Effector CD4-positive, alpha-beta T cell (primary cell): ENCODE measurements at places on chromosomes 5 and 9.

DNA sequence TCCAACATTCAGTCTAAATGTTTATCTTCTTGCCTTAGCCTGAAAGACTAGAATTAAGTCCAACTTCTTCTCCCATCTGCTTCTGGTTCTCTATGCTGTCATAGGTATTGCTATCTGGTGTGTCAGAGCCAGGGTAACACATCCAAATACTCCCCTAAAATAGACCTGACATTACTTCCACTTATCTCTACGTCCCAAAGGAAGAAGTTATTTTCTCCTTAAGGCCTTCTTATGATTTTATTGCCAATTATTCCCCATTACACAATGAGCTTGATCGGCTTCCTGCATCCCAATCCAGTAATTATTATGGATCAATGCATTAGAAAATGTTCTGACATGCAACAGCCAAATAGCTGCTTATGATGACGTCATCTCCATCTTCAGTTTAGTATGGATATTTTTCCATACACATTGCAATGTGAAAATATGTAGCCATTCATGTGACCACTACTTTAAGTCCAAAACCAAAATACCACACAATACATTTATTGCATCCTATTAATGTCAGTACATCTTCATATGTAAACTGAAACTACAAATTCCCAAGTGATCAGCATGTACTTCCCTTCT is 555.5 kb downstream of the MAT2B start:
- no peak for DNase-seq

- DNase-seq: no peak
Measured at GRCh38 chr5:130994496-130995253, 170.4 kb downstream of the HINT1 start.

GRCh38 chr9:112705768-112706427 is 12.0 kb downstream of the INIP start:
- DNase-seq: no peak

- no peak for DNase-seq
Measured at GRCh38 chr9:121538221-121538620, 38.6 kb upstream of the GGTA1 start.

- no peak for DNase-seq
Measured at GRCh38 chr9:131587331-131587730, 42.0 kb downstream of the PRRT1B start.

GRCh38 chr9:128626181-128626580 is 30.5 kb downstream of the DYNC2I2 start:
- no peak for DNase-seq

DNA sequence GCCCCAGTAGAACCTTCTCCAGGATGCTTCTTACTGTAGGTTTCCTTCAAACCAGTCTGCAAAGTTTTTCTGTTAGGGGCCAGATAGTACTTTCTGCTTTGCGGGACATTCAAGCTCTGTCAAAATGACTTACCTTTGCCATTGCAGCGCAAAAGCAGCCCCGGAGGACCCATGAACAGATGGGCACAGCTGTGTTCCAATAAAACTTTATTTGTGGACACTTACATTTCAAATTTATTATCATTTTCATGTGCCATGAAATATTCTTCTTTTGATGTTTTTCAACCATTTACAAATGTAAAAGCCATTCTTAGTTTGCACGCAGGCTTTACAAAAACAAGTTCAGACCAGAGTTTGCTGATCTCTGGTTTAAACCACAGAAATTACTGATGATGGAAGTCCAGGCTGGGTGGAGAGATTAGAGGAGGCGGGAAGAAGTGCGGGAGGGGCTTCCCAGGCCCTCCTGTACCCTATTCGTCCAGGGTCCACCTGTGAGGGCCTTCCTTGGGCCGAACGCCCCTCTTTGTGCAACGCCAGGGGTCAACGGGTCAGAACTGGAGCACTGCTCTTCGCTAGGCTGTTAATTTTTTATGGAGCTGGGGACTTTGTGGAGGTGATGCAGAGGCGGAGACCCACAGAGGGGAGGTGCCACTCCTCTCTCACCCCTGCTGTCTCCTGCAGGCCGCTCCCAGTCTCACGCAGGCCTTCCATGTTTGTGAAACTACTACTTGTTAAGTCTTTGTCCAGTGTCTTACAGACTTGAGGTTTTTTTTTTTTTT is 7.6 kb upstream of the ASS1 start:
- DNase-seq: no peak

DNA sequence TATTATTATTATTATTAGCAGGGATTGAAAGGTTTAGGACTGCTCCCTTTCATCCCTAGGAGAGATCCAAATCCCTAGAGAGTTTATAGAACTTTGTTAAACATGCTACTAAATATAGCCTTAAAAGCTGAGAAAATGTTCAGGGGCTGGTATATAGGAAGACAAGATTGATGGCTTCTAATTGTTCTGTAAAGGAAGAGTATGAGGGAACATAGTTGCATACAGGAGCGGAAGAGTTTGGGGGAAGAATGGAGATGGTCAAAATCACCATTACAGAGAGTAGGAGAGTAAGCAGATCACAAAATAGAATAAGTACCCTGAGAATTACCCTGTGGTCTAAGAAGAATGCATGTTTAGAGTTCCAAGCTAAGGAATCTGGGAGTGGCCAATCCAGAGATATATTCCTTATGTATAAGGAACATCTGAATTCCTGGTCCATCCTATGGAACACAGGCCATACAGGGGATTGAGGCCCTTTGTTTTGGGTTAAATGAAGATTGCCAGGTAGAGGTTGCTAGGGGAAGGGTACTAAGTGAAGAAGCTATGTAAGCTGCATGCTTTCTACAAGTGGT is 158.0 kb upstream of the APC start:
- no peak for DNase-seq

DNA sequence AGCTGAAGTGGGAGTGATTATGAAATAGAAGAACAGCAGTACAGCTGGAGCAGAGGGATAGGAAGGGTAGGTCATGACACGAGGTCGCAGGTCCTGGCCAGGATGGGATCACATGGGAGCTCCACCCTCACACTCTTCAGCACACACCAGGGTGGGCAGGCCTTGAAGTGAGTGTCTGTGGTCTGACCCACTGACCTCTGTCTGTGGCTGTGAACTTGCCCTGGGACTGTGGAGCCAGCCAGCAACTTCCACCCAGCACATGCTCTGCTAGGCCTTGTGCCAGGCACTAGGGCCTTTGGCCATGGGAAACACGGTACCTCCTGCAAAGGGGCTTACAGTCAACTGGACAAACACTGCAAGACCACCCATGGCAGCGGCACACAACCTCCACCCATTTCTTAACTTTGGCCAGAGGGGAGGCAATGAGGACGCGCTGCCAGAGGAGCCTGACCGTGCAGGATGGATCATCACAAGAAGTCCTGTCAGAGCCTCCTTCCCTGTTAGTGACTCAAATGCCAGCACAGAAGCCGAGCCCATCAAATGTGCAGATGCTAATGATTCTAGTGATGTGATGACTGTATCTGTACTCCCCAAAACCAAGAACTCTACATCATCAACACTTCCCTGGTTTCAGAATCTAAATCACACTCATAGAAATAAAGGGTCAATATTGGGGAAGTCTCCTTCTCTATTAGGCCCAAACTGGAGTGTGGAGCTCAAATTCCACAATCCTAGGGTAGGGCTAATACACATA is 113.6 kb downstream of the DPYSL3 start:
- DNase-seq: no peak

- no peak for DNase-seq
Measured at GRCh38 chr5:78908173-78909061, 76.7 kb downstream of the ARSB start.

- DNase-seq: no peak
Measured at GRCh38 chr5:17123010-17123409, 94.4 kb upstream of the BASP1 start.

- no peak for DNase-seq
Measured at GRCh38 chr5:136230176-136230575, 37.2 kb upstream of the SMIM32 start.

- no peak for DNase-seq
Measured at GRCh38 chr5:80082731-80083100, 47.6 kb downstream of the THBS4 start.

DNA sequence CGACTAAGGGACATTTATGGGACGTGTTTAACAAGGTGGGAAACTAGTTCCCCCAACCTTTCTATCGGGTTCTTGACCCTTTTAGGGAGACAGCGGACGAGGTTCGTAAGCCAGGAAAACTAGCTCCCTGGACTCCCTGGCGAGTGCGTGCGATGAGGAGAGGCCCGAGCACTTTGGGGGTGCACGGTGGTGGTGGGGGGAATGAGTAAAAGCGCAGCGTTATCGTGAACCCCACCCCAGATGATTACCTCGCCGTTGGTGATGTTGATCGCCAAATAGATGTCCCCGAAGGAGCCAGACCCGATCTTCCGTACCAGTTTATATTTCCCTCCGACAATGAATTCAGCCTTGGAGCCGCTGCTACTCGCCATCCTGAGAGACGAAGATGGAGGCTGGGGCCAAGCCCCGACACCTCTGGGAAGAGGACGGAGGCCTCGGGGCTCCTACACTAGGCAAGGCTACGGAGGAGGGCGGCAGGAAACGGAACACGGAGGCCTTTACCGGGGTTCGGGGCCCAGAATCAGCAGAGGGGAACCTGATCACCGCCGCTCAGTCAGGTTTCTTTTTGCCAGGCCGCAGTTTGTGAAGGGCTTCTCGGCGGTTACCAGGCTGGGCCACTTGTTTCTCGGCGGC is 529 bp downstream of the CSNK1A1 start:
- no peak for DNase-seq

GRCh38 chr5:68372161-68372560 is 156.6 kb downstream of the PIK3R1 start:
- no peak for DNase-seq

DNA sequence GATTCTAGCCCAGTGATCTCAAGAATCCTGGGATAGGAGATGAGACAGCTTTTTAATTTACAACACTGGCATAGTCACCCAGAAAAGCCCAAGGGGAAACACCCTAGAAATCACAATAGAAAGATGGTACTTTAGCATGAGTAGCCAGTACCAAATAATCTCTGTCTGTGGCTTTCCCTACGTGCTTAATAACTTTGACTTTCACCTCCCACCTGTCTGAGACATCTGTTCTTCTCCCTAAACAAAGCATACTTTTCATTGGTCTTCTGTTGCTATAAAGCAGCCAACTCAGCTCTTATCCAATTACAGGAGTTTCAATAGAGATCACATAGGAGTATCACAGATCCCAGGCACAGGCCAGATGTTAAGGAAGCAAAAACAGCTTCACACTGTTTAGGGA is 10.4 kb downstream of the MARCHF3 start:
- no peak for DNase-seq

- no peak for DNase-seq
Measured at GRCh38 chr5:117999939-118000549, 988.3 kb downstream of the DTWD2 start.

DNA sequence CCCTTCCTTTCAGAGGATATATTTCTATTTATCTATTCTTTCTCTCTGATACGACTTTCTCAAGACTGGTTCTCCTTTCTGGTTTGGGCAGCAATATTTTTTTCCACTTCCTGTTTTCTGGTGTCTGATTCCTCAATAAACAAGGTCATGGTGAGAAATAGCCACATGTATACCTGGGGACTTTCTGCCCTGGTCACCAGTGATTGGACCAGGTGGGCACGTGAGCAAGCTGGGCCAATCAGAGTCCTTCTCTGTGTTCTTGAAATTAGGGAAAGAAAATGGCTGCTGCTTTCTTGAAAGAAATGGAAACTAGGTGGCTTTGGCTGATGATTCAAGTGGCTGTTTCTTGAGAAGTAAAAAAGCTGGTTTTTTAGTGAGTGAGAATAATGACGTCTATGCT is 18.4 kb upstream of the GSN start:
- DNase-seq: no peak

GRCh38 chr5:14326035-14326903 is 183.1 kb downstream of the TRIO start:
- DNase-seq: no peak

DNA sequence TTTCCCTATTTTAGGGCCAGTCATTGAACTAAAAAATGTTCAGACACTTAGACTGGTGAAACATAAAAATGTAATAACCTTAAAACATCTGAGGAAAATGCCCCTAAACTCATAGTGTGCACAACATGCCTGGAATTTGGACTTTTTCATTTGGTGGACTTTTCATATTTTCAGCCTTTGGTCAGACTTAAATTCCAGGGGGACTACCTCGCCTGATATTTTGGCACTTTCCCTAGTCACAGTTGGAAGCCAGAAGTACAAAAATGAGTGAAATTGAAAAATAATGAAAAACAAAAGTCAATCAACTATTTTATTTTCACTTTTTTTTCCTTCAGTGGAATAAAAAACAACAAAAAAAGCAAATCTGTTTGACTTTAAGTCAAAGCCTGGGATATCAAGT is 256.2 kb downstream of the ACTL7B start:
- no peak for DNase-seq

DNA sequence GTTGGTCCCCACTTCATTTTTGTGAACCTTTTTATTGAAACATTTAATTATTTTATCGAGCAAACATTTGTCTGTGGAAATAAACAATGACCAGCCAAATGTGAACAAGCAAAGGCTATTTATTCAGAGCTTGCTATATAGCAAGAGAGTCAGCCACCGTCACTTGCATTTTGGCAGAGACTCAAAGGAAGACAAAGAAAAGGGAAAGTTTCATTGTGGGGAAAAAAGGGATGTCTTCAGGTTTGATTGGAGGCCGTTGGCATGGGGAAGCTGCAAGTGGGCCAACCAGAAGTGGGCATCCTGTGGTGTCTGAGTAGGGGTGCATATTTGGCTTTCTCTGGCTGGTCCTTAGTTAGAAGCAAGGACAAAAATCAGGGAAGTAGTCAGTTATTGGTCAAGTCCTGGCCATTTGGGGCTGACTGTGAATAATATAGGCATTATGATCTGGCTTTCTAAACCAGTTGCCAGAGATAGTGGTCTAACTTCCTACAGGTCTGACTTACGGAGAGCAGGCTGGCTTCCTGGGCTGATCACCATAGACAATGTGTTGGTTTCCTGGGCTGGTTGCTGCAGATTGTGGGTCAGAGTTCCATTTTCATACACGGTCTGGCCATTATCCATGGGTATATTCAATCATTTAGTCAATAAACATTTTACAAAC is 16.6 kb downstream of the ENC1 start:
- no peak for DNase-seq

DNA sequence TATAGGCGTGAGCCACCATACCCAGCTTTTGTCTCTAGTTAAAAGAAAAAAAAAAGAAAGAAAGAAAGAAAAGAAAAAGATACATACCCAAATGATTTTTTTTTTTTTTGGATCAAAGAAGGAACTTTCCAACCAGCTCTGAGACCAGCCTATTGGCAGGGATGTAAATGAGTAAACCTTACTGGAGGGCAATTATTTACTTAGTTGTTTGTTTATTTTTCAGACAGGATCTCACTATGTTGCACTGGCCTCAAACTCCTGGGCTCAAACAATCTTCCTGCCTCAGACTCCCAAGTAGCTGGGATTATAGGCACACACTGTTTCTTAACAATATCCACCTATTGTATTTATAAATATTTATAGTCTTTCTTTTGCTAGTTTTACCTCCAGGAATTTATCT is 10.9 kb upstream of the SPOUT1 start:
- no peak for DNase-seq

GRCh38 chr9:70097187-70097586 is 53.5 kb downstream of the MAMDC2 start:
- DNase-seq: no peak
